ENCODE measurements at places on chromosomes 3 and 15.

- no peak for DNase-seq
Observed at GRCh38 chr15:41862515-41863116, 24.0 kb downstream of the PLA2G4B start.

DNA sequence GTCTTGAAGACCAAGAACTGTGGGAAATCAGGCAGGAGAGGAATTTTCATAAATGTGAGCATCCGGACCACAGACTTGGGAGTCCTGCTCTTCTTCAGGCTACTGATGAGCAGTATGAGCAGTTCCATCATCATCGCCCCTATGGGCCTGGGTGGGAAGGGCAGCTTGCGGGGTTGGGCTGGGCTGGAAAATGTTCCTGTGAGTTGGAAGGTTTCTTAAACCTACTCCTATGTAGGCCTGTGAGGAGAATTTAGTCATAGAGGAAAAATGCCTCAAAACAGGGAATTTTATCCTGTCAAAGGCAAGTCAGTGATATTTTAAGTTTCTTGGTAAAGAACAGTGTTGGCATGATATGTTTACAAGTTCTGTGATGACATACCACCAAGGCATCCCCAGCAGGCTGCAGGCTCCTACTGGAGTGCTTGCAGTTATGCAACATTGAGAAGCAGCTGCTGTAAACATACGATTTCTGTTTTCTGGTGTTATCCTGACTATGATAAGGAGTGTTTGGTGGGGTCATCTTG, 10.3 kb downstream of the MASP1 start:
- no peak for DNase-seq

DNA sequence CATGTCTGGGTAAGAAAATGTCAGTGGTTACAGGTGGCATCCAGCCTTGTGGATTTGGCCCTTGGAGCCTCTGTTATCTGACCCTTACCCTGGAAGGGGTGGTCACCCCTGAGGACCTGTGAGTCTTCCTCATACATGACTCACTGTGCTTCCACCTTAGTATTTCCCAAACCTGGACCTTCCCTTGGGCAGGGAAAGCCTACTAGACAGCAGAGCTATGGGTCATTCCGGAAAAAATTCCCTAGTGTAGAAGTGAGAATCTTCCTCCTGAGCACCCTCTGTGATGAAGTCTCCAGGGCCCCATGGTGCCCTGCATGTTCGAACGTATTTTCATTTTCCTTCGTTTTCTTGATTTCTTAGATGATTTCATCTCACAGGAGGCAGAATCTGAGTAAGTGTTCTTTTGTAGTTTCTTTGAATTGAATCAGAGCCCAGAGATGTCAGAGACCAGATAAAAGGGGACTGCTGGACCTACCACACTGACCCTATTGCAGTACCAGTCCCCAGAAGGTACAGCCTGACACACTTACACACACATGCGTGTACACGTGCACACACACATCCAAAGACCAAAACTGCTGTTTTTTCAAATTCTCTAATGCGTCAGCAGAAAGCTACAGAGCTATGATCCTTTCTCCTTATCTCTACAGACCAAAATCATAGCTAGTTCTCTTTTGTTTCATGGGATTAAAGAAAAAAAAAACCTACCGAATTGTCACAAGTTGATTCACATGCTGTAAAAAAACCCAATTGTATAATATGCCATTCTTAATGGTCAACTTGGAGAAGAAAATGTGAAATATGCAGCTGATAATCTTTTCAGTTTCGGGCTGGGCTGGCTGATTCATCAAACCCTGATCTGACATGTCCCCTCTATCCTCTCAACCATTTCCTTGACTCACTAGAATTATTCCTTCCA, 50.5 kb upstream of the ARHGEF3 start:
- DNase-seq: no peak

DNA sequence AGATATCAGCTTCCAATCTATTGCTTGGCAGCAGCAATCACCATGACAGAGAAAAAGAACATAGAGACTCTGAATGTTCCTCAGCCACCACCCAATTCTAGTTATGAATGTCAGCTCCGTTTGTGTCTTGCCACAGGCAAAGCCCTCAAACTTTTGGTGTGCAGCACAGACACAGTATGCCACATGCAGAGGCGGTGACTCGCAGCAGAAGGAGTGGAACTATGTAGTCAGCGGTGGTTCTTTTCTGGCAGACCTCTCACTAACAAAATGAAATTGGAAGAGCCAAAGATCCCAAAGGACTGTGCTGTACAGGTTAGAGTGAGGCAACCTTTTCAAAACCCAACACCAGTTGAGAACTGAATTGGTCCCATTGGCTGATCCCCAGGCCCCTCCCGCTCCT, 220.9 kb downstream of the SLC9A9 start:
- DNase-seq: no peak

GRCh38 chr3:168121184-168122017, 25.7 kb upstream of the GOLIM4 start:
- no peak for DNase-seq

GRCh38 chr3:38039899-38040261, 872 bp downstream of the DLEC1 start:
- DNase-seq: no peak

DNA sequence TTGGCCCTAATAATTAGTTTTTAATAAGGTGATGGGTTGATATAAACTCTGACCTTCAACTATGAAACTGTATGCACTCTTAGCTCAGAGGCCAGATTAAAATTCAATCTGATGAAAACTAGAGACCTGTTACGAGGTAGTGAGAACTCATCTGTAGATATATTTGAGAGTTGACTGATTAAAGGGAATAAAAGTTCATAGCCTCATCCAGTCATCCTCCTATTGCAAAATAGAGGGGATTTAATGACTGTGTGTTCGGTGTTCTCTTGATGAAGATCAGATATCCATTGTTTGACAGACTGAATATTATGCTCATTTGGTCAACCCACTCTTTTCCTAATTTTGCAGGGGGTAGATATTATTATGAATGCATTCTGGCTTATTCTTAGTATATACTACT, 23.3 kb upstream of the PLCL2 start:
- no peak for DNase-seq

DNA sequence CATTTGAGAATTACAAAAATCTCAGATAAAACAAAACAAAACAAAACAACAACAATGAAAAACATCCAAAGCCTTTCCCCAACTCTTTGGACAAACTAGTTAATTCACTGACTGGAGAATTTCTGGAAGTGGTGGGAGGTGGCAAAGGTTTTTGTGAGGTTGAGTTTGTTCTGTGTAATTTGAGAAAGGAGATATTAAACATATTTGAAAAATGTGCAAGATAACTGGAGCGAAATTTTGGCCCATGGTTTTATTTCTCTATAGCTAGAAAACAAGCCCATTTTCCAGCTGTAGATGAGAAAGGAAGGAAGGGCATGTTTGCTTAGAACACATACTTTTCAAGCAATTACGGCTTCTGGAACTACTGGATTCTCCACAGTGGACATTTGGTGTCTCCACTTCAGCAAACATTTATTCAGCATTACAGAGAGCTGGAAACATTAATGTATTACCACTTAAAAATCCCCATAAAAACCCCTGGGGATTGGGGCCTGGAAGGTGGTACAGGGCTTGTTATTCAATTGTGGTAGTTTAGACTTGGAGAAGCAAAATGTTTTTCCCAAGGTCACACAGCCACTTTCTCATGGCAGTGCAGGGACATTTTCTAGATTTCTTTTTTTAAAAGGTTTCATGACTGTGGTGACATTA, 135.8 kb downstream of the THSD4 start:
- no peak for DNase-seq

DNA sequence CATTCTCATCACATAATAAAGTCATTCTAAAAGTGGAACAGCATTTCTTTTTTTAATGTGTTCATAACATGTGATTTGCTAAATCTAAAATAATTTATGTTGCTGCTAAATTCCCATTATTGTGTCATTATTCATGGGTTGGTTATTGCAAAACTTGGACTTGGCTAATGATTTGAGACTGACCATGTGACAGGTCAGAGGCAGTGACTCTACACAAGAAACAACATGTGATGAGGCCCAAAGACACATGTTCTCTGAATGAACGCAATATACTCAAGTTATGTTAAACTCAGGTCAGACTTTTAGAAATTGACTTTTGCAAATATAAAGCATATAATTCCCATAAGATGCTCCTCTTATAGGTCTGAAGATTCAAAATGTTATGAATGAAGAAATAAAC, 566.1 kb downstream of the TBL1XR1 start:
- DNase-seq: no peak

- no peak for DNase-seq
Observed at GRCh38 chr3:41836360-41837134, 125.4 kb downstream of the ULK4 start.

- no peak for DNase-seq
Observed at GRCh38 chr3:184911570-184911969, 99.6 kb downstream of the VPS8 start.

DNA sequence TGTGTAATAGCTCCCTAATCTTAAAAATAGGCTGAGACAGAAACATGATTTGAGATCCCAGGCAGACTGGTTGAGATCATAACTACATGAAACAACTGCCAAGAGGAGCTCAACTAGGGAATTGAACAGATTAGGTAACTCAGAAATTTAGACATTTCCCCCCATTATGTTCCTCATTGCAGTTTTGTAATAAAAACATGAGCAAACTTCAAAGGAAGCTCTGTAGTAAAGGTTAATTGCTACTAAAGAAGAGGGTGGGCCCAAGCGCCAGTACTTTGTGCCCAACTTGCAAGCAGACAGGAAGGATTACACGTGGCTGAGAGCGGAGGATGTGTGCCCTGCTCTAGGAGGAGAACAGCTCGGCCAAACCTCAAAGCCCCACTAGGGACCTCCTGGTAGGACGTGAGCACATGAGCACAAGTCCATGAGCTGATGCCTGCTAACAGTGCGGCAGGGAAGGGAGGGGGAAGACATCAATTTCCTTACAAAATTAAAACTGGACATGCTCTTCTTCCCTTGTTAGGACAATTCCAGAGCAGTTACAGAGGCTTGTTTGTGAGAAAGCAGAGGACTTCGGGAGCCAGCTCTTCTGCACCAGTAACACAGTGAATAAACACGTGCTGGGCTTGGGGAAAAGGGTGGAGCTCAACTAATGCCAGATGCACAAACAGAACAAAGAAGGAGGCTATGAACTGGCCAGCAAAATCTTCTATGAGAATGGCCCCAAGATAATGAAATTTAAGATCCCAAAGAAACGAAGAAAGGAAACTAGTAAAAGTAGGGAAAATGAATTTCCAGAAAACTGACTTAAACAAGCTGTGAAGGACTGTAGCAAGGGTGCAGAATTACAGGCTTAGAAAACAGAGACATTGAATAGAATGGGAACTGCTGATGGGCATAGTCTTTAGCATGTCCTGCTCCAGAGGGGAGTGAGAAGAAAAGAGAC, 275.5 kb downstream of the MECOM start:
- no peak for DNase-seq

DNA sequence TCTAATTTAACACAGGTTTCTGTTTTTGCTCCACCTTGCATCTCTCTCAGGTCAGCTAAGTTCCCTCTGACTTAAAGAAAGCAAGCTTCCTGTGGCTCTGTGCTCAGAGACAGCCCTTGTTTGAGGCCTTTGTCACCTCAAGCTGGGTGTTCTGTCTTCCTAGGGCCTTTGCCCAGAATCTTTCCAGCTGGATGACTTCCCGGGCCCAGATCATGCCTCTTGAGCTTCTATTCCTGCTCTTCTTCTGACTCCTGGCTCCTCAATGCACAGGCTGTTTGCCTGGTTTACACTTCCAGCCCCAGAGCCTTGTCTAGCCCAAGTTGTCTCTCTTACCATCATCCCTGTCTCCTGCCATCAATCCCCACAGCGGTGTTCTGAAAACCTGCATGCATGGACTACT, 300.6 kb downstream of the VPS13C start:
- no peak for DNase-seq

- no peak for DNase-seq
Observed at GRCh38 chr3:52280050-52280461, 1.6 kb upstream of the WDR82 start.

DNA sequence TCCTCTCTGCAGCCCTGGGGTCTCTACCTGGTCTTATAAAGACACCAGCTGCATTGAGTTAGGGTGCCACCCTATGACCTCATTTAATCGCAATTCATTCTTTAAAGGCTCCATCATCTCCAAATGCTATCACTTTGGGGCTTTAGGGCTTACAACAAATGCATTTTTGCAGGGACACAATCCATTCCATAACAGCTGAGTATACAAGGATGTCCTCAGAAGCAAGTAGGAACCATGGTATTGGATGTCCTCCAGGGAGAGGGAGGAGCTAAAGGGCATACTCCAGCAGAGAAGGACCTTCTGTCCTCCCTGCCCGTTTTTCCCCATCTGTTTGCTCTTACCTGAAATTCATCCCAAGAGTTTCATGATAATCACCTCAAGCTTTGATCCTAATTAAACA, 30.3 kb downstream of the UMPS start:
- no peak for DNase-seq

DNA sequence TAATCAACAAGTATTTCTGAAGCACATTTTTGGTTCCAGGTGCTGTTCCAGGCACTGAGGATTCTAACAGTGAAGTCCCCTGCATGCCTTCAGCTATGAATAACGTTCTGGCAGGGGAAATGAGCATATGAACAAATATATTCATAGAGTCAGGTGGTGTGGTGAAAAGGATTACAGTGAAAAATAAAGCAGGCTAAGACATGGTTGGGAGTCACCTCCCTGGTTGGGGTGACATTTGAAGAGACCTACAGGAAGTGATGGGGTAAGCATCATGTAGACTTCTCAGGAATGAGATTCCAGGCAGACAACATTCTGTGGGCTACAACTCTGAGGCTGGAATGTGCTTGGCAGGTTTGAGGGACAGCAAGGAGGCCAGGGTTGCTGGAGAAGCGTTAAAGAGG, 15.0 kb downstream of the FRMD4B start:
- DNase-seq: no peak

DNA sequence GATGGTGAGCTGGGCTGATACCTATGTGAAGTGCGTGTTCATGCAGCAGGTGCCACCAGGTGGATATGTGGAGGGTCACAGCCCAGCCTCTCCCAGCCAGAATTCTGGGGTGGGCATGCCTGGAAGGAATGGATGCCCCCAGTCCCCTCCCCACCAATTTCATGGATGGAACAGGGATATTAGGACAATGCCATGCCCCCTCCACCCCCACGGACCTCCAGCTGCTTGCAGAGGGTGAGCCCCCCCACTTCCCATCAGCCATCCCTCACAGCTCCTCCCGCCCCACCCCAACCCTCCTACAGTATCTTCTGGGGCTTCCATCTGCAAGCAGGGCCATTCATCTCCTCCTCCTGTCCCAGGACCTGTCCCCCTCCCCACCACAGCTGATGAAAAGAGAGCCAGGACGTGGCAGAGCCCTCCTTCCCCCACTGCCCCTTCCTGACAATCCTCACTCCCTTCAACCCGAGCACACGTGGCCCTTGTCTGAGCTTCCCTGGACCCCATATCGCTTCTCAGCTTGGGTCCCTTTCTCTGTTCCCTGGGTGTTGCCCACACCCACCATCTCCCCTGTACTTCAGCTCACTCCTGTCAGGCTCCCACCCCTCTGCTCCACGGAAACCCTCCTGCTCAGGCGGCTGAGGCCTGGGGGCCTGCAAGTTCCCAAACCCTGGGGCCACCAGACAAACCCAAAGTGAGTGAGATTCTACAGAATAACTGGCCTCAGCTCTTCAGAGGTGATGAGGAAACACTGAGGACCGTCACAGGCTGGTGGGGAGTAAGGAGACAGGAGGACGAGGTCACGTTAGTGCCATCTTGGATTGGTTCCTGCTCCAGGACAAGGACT, 2.8 kb upstream of the SEMA3G start:
- DNase-seq: no peak

All from NCI-H1436 treated with DMSO at 0.1 percent for 48 hours (cell line).